ENCODE measurements at places on chromosomes 13 and 19. TPM values are rescaled to one million over a fixed set of nuclear protein-coding genes. Genes with fewer than 3 reads are reported as not detected.

- H3K36me3 ChIP-seq, result no peaks in the 10 kb centered on the region
- no peaks in the 10 kb centered on the region for H3K4me1 ChIP-seq
- H3K27me3 ChIP-seq, result no peaks in the 10 kb centered on the region
- no peak overlapping the region for H3K27ac ChIP-seq
Observed at GRCh38 chr19:8973501-8974091, 36.6 kb downstream of the MUC16 start.

DNA sequence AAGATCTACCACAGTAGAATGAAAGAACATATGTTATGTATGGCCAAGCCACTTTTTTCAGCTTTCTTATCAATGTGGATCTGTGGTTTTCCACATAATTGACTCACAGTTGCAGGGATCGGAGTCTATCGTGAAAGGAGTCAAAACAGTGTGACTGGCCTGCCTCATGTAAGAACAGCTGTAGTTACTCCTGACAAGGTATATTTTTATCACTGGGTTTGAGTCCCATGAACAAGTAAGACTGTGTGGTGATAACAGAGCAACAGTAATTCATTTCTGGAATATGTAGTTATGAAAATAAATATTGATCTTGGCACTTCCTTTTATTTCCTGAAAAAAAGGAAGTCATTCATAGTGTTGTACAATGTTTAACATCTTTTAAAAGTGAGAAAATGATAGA, 416.6 kb downstream of the KLF12 start:
- no peak overlapping the region for H3K4me3 ChIP-seq
- peaks cover 9% of the 10 kb centered on the region for H3K4me1 ChIP-seq
- DNase-seq, result no peak
- H3K27me3 ChIP-seq, result no peaks in the 10 kb centered on the region

The RDH8 gene
- not detected for polyA plus RNA-seq

The C2CD4C gene
- polyA plus RNA-seq, result not detected

The B3GNT3 gene
- polyA plus RNA-seq, result not detected

The JSRP1 gene
- polyA plus RNA-seq, result 0.38 TPM

DNA sequence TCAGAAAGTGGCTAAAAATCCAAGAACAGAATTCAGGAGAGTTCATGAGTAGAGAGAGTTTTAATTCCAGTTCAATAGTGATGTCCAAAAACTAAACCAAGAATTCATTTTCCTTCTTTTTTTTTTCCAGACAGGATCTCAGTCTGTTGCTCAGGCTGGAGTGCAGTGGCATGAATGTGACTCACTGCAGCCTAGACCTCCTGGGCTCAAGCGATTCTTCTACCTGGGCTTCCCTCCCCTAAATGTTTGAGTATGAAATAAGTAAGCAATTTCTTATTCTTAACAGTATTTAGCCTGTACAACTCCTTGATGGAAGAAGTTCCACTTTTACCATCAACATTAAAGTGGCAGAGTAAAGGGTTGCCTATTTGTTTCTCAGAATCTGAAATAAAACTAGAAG, 3.8 kb downstream of the COMMD6 start:
- no peak for DNase-seq
- H3K4me1 ChIP-seq, result no peaks in the 10 kb centered on the region
- no peak overlapping the region for H3K27ac ChIP-seq
- no peaks in the 10 kb centered on the region for H3K36me3 ChIP-seq

DNA sequence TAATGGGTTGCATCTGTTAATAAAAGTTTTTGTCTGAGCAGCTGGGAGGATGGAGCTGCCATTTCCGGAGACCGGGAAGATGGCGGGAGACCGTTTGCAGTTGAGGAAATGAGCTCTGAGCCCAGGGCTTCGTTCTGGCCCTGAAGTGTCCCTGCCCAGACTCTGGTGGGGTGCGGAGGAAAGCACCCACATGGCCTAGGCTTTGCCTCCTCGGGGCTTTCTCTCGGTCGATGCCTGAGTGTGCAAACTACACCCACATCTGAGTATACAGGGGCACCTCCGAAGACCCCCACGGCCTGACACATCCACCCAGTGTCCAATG, 15.6 kb upstream of the NANOS3 start:
- H3K4me1 ChIP-seq, result no peaks in the 10 kb centered on the region
- no peaks in the 10 kb centered on the region for H3K36me3 ChIP-seq
- H3K27me3 ChIP-seq, result no peaks in the 10 kb centered on the region
- H3K27ac ChIP-seq, result peak overlapping the region; percentile 76
- no peak for DNase-seq

DNA sequence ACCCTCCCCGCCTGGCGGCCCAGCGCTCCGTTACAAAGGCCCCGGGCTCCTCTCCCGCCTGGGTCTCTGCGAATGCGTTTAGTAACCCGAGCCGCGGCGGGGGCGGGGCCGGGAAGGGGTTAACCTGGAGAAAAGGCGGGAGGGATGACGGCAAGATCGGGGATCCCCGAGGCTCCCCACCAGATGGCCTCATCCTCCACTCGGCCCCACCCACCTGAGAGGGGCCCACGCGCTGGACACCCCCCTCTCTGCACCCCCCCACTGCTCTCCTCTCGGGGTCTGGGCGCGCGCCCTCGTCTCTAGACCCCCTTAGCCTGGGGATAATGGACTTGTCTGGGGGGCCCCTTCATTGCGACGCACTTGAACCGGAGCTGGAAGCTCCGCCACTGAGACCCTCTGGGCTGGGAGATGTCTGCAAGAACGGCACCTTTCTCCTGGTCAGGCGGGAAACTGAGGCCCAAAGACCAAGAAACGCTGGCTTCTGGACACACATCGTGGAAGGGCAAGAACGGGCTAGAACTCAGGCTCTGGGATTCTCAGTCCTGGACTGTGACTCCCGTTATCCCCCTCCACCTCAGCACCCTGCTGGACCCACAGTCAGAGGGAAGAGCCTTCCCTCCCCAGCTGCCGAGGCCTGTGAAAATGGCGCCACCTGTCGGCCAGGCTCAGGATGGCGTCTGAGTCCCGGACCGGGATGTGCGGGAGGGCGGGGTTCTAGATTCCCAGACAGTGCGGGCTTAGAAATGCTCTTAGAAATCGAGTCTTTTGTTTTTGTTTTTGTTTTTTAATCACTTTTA, 2.9 kb upstream of the LTBP4 start:
- peak; percentile 97 for DNase-seq
- H3K4me3 ChIP-seq, result no peak overlapping the region
- H3K36me3 ChIP-seq, result no peaks in the 10 kb centered on the region
- no peak overlapping the region for H3K27ac ChIP-seq
- H3K4me1 ChIP-seq, result no peaks in the 10 kb centered on the region

The ZNF837 gene
- 0.75 TPM for polyA plus RNA-seq

The CCDC70 gene
- not detected for polyA plus RNA-seq

- no peaks in the 10 kb centered on the region for H3K4me1 ChIP-seq
- no peak for DNase-seq
- H3K36me3 ChIP-seq, result no peaks in the 10 kb centered on the region
Observed at GRCh38 chr13:65943024-65943423, 1287.1 kb downstream of the PCDH9 start.

DNA sequence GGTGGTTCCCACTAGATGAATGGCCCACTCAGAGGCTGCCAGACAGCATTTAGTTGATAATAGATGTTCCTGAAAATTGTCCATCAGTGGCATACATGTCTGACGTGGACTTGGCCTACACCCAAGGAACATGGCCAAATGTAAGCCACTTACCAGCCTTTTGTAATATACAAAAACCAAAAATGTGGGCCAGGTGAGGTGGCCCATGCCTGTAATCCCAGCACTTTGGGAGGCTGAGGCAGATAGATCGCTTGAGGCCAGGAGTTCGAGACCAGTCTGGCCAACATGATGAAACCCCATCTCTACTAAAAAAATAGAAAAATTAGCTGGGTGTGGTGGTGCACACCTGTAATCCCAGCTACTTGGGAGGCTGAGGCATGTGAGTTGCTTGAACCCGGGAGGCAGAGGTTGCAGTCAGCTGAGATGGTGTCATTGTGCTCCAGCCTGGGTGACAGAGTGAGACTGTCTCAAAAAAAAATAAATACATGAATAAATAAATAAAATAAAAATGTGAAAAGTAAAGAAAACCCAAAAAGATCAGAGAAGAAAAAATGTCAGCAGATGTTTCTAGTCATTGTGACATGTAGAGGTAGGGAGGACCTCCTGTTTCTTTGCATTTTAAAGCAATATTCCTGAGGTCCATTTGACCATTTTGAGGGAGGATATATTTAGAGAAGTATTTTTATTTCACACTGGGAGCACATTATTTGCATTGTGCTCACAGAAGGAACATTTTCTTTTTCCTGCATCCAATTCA, 7.1 kb upstream of the WTIP start:
- H3K27ac ChIP-seq, result peak overlapping the region; percentile 3
- no peaks in the 10 kb centered on the region for H3K27me3 ChIP-seq
- H3K4me3 ChIP-seq, result no peak overlapping the region

- peak overlapping the region; percentile 90 for H3K4me3 ChIP-seq
- H3K27ac ChIP-seq, result peak overlapping the region; percentile 88
- H3K27me3 ChIP-seq, result no peaks in the 10 kb centered on the region
- H3K4me1 ChIP-seq, result peaks cover 2% of the 10 kb centered on the region
Observed at GRCh38 chr19:34172661-34173192, 423 bp downstream of the LSM14A start.

All from aorta (tissue), 5 donors.